ENCODE measurements at places on chromosomes 16 and 17.

DNA sequence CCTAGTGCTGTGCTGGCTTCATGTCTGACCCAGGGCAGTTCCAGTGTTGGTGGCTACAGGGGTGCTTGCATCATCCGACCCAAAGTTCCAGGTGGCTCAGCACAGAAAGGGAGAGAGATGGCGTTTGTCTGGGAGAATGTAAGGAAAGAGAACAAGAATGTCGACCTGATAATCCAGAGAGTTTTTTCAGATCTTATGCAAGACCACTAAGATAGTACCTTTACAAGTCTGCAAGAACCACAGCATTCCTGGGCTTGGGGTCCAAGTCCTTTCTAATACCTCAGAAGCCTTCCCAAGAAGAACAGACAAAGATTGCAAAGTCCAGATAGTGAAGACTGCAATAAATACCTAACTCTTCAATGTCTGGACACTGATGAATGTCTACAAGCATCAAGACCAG lies 363.0 kb upstream of the TOM1L1 start:
- DNase-seq = no peak

DNA sequence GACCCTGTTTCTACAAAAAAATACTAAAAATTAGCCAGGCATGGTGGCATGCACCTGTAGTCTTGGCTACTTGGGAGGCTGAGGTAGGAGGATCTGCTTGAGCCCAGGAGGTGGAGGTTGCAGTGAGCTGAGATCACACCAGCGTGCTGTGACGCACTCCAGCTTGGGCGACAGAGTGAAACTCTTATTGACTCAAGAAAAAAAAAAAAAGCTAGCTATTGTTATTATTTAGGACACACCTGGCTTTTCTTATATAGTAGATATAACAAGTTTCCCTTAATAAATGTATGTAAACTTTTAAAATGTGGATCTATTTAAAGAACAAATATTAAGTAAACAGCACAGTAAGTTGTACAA lies 1.8 kb downstream of the RABEP2 start:
- no peak for DNase-seq

DNA sequence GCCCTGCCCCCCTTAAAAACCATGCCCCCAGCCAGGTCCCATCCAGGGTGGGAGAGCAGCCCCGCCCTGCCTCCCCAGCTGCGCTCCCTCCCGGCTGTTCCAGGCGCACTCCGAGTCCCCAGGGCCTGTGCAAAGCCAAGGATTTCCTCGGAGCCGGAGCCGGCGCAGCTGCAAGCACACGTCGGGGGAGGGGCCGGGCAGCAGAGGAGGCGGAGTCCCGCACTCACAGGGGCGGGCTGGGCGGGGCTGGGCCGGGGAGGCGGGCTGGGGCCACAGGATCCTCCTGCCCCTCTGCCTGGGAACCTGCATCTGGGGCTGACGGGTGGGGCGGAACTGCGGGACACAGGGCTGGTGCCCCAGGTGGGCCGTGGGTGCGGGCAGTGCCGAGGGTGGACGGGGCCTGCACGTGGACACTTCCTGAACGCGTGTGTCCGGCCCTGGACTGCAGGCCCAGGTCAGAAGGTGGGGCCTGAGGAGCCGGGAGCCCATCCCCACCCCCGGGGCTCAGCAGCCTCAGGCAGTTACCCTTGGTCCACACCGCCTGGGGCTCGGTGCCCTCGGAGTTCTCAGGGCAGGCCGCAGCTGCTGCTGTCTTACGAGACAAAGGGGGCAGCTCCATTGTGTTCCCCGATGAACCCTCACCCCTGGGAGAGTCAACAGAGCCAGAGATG lies 24.0 kb upstream of the SSTR5 start:
- no peak for DNase-seq

DNA sequence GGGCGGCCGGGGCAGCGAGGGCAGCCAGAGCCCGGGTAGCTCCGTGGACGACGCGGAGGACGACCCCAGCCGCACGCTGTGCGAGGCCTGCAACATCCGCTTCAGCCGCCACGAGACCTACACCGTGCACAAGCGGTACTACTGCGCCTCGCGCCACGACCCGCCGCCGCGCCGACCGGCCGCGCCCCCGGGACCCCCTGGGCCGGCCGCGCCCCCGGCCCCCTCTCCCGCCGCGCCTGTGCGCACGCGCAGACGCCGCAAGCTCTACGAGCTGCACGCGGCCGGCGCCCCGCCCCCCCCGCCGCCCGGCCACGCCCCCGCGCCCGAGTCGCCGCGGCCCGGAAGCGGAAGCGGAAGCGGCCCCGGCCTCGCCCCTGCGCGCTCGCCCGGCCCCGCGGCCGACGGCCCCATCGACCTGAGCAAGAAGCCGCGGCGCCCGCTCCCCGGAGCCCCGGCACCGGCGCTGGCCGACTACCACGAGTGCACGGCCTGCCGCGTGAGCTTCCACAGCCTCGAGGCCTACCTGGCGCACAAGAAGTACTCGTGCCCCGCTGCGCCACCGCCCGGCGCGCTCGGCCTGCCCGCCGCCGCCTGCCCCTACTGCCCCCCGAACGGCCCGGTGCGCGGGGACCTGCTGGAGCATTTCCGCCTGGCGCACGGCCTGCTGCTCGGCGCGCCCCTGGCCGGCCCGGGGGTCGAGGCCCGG lies 36.1 kb upstream of the ZC3H18 start:
- DNase-seq = peak; percentile 90

GRCh38 chr17:73595479-73595878 lies 48.8 kb downstream of the SDK2 start:
- no peak for DNase-seq

GRCh38 chr16:68470461-68471150 lies 22.3 kb upstream of the SMPD3 start:
- no peak for DNase-seq

DNA sequence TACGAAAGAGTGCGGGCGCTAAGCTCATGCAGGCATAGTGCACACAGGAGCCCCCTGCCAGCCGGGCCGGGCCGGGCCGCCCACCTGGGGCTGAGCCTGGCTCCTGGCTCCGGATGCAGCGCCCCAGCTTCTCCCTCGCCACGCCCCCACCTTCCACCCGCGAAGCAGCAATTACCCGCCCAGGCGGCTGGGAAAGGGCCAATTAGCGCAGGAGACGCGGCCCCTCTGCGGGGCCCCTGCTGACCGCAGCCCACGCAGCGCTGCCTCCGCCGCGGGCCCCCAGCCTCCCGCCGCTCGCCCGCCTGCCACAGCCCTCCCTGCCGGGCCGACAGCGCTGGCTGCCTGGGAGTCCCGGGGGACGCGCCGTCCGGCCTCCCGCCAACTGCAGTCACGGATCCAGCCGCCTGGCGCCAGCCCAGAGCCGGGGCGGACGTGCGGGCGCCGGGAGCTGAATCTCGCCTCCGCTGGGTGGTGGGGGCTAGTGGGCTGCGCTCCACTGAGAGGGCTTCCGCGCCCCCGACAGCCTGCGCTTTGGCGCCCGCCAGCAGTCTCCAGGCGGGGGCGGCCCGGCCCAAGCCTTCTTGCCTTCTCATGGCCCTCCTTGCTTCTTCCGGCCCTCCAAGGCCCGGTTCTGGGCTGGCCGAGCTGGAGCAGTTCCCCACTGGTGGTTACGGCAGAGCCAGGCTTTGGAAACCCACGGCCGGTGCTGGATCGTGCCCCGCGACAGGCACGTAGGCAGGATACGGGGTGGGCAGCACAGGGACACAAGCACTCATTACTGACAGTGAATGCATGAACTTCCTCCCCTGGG lies 14.9 kb upstream of the CBFB start:
- peak; percentile 95 for DNase-seq

- no peak for DNase-seq
Measured at GRCh38 chr17:59527325-59527917, 38.0 kb upstream of the DHX40 start.

DNA sequence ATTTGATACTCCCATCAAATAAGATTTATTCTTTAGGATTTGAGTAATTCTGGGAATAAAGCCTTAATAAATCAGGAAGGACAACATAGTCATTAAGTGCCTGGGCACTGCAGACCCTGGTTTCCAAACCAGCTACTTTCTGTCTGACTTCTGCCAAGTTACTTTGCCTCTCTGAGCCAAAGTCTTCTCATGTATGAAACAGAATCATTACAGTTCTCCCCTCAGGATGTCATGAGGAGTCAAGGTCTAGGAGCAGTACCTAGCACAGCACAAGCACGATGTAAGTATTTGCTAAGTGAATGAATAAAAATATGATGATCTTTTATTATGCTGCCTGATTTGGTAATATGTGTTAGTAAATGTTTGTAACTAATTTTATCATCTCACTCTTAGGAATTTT lies 30.4 kb upstream of the HEATR6 start:
- no peak for DNase-seq

DNA sequence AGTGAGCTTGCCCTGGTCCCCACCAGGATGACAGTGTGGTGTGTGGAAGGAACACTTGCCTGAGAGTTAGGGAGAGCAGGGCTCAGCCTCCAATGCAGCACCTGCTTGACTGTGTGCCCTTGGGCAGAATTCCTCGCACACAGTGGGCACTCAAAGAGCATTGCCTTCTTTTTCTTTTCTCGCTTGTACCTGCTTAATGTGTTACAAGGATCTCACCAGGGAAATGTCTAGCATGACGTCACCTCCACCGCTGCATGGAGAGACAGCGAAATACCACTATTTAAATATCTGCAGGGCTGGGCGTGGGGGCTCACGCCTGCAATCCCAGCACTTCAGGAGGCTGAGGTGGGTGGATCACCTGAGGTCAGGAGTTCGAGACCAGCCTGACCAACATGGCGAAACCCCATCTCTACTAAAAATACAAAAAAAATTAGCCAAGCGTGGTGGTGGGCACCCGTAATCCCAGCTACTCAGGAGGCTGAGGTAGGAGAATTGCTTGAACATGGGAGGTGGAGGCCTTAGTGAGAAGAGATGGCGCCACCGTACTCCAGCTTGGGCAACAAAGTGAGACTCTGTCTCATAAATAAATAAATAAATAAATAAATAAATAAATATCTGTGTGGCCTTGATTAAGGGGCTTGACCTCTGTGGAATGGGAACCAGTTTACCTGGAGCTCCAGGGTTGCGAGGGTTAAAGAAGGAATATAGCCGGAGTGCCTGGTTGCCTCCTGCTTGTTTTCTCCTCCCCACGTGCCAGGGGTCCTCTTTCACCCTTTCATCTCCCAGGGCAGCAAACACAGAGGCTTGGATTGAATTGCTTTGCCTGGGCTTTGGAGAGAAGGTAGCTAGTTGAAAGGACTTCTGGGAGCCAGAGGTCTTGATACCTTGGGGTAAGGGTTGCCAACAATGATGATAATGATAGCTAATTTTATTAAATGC lies 16.3 kb downstream of the SNX29 start:
- DNase-seq = no peak

DNA sequence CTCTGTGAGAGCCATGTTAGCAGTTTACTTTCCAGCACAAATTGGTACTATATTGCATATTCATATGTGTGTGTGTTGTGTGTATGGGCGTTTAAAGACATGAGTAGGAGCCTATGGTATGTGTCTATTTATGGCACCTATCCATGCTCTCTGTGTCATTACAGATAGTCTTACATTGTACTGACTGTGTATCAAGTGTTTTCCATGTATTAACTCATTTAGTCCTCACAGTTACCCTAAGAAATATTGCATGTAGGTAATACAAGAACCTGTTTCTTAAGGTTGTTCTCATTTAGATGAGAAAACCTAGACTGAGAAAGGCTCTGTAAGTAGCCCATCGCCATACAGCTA lies 1.6 kb downstream of the ALG1 start:
- DNase-seq = no peak

GRCh38 chr17:31391496-31391949 lies at the start of gene RAB11FIP4:
Gene RAB11FIP4 (plus strand): TSS chr17:31391675. CDS start chr17:31391853, 178 bp downstream.
- DNase-seq = no peak

DNA sequence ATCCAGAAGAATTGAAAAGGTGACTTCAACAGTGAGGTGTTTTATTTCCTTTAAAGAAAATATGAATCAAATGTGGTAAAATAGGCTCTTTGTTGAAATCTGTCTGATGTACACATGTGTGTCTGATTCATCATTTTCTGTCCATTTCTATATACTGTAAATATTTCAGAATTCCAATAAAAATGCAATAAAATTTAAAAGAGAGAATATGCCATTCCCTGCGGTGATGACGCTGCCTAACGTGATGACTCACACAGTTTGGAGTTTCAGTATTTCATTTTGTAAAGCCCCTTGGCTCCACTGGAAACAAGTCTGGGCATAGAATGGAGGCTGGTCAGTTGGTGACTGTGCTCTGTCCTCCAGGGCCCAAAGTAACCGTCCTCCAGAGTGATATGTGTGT lies 482.5 kb upstream of the CDH5 start:
- no peak for DNase-seq

- DNase-seq = no peak
Measured at GRCh38 chr16:25155553-25156460, 44.3 kb downstream of the LCMT1 start.

DNA sequence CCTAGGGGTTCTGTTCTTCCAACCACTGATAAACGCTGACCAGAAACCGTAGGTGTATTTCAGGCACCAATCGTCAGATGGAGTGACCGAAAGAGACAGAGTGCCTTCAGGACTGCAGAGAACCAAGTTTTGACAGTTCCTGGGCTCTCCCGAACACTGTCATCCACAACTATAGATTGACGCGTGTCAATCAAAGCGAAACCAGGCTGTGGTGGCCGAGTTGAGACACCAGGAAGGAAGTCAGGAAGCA lies 11.9 kb upstream of the AURKB start:
- no peak for DNase-seq

DNA sequence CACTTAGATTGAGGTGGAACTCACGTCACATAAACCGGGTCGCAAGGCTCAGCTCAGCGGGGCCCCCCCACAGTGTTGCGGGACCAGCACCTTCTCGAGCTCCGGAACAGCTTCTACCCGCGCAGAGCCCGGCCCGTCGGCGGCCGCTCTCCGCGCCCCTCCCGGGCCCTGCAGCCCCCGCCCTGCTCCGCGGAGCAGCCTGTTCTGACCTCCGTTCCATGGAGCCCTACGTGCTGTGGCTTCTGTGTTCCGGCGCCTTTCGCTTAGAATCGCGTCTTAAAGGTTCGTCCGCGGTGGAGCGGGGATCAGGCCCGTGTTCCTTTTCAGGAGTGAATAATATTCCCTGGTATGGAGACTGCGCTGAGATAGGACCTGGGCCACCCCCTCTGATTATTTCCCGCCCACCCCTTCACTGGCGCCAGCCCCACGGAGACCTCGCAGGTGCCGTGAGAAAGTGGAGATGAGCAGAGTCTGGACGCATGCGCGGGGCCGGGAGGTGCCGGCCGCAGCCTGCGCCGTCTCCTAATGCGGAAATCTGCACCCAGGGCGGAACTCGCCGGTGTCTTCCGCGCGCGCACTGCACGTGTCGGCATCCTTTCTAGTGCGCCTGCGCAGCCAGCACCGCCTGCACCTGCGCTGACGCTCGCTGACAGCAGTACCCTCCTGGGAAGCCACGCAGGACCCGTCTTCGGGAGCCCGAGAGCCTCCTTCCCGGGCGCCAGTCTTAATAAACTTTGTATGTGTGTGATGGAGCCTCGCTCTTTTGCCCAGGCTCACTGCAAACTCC lies 30.9 kb downstream of the ZNF778 start:
- peak; percentile 20 for DNase-seq

GRCh38 chr16:4414187-4414917 lies 2.0 kb downstream of the CORO7 start:
- DNase-seq = no peak

Measured in ovary (tissue), 10 donors.